ENCODE measurements at places on chromosomes 6 and 20.
A peak's percentile ranks its signal among the peaks of the same experiment; 100 is the strongest.

DNA sequence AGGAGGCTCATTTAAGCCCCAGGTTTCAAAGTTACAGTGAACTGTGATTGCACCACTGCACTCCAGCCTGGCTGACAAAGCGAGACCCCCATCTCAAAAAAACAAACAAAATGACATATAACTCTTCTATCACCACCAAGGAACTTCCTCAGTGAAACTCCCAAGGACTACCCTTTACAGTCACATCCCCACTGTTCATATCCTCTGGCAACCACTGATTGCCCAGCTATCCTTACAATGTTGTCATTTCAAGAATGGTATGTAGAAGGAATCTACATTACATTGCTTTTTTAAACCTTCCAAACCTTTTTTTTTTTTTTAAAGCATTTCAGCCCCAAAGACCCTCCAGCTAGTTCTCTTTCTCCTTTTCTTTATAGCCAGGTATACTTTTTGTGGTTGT, 123.1 kb upstream of the CARMIL1 start:
- DNase-seq, result no peak

DNA sequence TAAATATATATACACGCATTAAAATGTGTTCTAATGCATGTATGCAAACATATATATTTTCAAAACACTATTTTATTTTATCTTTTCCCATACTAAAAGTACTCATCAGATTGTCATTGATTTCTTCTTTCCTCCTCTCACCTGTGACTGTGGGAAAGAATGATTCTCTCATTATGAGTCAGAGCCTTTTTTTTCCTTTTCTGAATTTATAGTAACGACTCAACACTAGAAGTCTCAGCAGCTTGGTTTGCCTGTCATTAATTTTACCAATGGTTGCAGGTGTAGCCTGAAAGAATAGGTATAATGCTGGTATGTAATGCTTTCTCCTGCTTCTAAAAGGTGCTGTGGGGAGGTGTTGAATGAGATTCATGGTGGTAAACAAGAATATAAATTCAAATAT, 328.7 kb downstream of the UTRN start:
- DNase-seq, result no peak

- DNase-seq, result peak; percentile 45
Observed at GRCh38 chr20:17497821-17498580, 33.2 kb downstream of the BFSP1 start.

- DNase-seq, result peak; percentile 70
Observed at GRCh38 chr20:46243707-46244628, 64.3 kb downstream of the CDH22 start.

- peak; percentile 58 for DNase-seq
Observed at GRCh38 chr20:51678026-51678697, 90.0 kb downstream of the ATP9A start.

DNA sequence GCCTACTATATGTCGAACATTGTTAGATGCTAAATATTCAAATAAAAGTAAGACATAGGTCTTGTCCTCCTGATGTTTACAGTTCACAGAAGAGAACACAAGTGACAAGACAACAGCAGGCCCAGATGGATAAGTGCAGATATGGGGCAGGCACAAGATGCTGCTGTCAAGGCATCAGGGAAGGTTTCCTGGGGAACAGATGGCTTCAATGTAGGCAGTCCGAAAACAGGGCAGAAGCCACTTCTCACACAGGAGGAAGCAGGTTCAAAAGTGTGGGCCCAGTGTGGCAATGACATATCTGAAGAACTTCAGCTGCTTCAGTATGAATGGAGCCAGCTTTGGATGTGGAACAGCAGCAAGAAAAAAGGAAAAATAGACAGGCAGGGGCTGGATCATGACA, 32.5 kb downstream of the HLA-DPB1 start:
- DNase-seq, result no peak

DNA sequence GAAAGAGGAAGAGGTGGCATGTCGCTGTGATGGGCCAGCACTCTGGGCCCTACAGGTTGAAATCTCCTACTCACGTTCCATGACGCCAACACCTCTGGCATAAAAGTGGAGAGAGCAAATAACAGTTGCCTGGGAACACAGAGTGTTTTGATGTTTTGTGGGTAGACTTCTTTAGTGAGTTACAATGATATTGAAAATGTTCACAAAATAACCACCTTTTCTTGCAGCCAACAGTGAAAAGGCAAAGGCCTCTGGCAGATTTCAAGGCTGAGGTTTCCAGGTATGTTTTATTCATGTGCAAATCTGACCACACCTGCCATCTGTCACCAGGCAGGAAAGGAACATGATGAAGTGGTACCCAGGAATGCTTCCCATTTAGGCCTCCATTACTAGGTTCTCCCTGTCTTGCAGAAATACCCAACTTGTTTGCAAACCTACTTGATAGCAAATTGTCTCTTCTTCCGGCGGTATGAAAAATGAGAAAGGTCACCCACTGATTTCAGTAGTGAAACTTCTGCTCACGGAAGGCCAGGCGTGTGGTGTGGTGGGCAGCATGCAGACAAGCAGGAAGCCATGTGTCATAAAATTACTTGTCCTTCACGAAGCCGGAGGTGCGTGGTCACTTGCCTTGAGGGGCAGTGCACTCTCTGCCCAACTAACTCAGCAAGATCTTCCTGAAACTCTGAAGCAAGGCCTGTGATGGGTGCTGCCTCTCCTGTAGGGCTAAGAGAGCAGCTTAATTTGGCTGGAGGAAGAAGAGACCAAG, 299.1 kb upstream of the PRDM1 start:
- no peak for DNase-seq

- peak; percentile 86 for DNase-seq
Observed at GRCh38 chr6:30171677-30172471, 8.5 kb downstream of the TRIM15 start.

DNA sequence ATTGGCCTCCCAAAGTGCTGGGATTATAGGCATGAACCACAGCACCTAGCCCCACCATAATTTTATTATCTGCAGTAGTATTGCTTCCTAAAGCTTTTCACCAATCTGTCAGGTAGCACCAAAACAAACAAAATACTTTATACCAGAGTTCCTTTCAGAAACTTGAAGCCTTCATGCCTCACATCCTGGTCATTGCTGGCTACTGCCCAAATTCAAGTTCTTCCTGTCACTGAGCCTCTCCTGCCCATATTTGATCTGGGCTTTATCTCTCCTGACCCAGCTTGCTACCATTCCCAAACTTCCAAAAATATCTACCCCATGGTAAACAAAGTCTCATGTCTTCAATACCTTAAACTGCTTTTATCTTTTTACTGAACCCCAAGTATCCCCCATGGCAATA, 34.9 kb upstream of the DST start:
- no peak for DNase-seq

DNA sequence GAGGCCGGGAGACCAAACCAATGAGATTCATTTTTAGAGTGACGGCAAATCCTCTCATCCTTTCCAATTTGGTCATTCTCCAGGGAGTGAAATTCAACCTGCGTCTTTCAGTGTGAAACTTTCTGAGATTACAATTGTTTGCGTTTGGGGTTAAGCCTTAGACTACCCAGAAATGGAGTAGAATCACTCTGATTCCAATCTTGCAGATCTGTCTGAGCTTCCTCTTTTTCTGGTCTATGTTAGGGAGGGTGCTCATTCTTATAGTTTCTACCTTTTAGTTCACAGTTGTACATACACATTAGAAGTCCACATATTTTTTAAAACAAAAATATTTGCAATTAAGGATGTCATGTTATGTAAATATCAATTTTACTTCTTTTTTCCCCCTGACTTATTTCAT, 183.0 kb upstream of the PHACTR1 start:
- no peak for DNase-seq

DNA sequence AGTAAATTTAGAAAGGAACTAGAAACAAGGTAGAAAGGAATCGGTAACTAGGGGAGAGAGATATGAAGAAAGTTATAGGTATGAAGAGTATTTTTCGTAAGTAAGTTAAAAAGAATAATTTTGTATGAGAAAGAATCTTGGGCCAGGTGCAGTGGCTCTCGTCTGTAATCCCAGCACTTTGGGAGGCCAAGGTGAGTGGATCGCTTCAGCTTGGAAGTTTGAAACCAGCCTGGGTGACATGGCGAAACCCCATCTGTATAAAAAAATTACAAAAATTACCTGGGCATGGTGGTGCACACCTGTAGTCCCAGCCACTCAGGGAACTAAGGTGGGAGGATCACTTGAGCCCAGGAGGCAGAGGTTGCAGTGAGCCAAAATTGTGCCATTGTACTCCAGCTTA, 42.0 kb downstream of the TCP11 start:
- no peak for DNase-seq

- no peak for DNase-seq
Observed at GRCh38 chr6:100258752-100259151, 206.0 kb downstream of the SIM1 start.

DNA sequence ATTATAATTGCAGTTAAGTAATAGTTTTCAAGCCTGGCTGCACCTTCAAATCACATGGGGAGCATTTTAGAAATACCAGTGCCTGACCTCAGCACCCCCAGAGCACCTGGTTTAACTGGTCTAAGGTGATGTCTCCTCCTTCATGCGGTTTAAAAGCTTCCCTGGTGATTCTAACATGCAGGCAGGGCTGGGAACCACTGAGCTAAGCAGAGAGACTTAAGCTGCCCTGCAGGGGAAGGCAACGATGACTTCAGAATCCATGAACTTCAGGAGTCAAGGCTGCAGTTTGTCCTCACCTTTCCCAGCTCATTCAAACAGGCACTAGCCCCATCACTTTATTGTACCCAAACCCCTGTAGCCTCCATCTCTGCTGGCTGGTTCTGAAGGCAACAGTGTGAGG, 6.1 kb upstream of the DTNBP1 start:
- DNase-seq, result no peak

DNA sequence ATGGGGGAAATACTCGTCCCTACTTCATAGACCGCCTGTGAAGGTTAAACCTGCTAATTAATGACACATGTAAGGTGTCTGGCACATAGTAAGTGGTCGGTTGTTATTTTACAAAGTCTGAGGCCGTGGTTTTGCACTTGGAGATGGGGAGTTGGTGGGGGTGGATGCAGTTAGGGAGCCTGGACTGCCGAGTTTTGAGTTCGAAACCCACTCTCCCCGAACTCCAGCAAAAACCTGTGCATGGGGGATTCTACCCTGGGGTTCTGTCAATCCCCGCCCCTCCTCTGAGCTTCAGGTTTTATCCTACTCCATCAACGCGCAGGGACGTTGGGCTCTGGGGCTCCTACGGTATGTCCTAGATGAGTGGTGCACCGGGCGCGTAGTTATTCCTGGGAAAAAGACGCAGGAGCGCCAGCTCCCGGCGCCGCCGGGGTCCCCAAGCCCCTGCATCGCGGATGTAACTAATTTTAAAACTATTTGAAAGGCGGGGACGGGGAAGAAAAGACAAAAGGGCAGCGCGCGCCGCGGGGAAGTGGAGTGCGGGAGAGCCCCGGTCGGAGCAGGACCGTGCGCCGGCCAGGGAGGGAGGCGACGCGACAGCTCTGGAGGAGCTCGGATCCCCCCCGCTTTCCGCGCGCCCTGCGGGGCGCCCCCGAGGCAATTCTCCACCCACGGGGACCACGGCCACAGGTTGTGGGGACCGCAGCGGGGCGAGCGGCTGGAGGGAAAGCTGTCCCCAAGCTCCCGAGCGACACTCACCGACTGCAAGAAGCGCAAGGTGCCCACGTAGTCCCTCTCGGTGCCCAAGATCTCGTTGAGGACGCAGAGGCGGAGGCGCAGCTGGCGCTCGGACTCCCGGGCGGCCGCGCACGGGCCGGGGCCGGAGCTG, 672 bp downstream of the PREX1 start:
- peak; percentile 69 for DNase-seq

DNA sequence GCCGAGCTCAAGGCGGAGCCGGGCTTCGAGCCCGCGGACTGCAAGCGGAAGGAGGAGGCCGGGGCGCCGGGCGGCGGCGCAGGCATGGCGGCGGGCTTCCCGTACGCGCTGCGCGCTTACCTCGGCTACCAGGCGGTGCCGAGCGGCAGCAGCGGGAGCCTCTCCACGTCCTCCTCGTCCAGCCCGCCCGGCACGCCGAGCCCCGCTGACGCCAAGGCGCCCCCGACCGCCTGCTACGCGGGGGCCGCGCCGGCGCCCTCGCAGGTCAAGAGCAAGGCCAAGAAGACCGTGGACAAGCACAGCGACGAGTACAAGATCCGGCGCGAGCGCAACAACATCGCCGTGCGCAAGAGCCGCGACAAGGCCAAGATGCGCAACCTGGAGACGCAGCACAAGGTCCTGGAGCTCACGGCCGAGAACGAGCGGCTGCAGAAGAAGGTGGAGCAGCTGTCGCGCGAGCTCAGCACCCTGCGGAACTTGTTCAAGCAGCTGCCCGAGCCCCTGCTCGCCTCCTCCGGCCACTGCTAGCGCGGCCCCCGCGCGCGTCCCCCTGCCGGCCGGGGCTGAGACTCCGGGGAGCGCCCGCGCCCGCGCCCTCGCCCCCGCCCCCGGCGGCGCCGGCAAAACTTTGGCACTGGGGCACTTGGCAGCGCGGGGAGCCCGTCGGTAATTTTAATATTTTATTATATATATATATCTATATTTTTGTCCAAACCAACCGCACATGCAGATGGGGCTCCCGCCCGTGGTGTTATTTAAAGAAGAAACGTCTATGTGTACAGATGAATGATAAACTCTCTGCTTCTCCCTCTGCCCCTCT, 1.1 kb downstream of the CEBPB start:
- DNase-seq, result peak; percentile 85

DNA sequence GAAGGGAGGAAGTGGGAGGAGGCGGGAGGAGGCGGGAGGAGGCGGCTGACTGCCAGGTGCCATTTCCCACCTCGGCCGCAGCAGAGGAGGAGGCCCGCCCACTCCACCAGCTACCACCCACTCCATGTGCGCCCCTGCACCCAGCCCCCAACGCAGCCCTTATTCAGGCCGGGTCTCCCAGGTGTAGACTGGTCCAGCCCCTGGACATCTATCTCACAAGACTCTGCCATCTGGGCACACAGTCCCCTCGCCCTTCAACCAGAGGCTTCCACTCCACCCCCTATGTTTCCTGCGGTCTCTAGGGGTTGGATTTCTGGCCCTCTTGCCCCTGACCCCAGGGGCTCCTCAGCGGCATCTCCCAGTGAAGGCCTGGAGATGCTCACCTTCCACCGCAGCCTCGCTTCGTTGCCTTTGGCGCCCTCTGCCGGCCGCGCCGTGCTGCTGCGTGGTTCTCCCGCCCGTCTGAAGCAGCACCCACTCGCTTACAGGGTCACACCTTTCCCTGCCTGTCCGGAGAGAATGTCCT, 32.6 kb upstream of the FAM83D start:
- DNase-seq, result peak; percentile 85

DNA sequence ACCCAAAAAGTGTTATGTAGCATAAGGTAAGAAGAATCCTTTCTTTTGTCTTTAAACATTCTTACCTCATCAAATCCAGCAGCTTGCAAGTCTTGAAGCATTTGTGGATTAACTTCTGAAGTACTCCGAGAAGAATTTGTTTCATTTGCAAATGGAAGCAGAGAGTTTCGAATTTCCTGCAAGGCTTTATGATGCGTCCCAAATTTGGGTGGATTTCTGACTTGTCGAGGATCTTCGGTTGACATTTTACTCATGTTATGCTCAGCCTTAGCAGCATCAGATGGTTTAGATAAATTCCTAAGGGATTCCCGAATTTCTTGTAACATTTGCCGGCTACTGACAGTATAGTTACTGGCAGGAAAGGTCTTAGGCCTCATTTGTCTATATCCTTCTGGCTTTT, 16.2 kb downstream of the LATS1 start:
- no peak for DNase-seq

Measured in islet precursor cell (in vitro differentiated cells).